ENCODE measurements at places on chromosomes 6 and 20.

GRCh38 chr6:26541579-26541978, 3.4 kb downstream of the HMGN4 start:
- DNase-seq, result no peak

DNA sequence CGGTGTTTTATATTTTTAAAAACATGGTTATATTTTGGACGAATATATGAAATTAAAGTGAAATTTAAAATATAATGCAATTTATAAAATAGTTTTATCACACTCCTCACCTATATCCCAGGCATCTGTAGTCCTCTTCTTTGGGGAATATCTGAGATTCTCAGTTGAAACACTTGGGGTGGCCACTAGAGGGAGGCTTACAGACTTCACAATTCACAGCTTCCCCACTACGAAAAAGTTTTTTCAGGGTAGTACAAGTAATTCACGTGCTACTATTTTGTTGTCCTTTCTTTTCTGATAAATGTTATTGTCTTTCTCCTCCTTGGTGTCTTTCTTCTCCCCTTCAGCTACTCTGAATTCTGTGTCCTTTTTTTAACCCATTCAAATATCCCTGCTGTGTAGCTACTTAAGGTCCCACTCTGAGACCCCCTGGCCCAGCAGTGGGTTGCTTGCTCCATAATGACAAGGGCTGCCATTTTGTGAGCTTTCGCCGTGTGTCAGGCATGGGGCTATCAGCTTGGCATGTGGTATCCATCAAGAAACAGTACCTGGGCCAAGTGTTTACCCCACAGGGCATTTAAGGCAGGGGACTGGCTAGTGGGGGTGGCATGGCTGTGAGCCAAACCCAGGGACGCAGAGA, 43.6 kb upstream of the PHACTR3 start:
- DNase-seq, result no peak

DNA sequence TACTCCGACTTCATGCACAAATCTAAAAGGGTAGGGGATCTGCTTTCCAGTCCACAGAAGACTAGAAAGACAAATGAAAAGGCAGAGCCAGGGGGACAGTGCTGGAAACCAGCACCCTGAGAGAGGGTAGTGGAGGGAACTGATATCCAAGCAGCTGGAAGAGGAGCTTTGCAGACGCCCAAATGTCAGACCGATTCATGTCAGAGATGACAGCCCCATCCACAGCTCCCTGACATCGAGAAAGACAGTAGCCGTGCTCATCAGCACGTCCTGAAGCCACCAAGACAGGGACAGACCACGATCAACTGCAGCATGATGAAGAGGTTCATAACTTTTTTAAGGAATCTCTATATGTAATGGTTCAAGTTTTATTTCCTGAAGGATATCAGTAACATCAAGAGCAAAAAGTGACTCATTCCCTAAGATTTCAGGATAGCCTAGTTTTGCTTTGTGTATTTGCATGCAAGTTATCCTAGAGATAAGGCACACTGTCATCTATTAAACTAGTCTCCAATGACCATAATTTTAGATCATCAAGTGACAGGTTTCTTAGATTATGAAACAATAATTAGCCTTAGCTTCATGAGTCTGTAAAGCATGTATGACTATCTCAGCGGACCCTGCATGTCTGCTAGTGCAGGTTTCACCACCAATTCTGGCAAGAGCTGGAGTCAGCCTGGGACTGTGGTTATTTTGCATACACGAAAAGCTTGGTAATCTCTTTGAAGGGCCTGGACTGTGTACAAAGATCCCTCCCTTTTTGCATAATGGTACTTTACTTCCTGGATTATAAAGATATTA, 43.0 kb downstream of the PRDM1 start:
- DNase-seq, result peak; percentile 79

DNA sequence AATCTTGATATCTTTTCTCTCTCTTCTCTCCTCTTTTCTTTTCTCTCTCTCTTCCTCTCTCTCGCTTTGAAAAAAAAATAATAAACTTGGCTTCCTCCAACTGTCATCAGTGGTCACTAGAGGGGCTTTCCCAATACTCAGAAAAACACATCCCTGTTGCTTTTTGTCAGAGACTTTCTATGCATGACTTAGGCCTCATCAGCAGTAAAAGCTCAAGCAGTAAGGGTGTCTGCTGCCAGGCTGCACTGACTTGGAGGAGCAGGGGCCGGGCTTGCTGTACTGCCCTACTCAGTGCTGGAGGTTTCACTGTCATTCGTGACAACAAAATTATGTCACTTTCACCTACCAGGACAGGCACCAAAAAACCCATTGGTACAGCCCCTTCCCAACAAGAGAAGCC, 272.0 kb downstream of the ADGB start:
- DNase-seq, result no peak

GRCh38 chr6:37819802-37820717, 533 bp downstream of the ZFAND3 start:
- peak; percentile 31 for DNase-seq

DNA sequence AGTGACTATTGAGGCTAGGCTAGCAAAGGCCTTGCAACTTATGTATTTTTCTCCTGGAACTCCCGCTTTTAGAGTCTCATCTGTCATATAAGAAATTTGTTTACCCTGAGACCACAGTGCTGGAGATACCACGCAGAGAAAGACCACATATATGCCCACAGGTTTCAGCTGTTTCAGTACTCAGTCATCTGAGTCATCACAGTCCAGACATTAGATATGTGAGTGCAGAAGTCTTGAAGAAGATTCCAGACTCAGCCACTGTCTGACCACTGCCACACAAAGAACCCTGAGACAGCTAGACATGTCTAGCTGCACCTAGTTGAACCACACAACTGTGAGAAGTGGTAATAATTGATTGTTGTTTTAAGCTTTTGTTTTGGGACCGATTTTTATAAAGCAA, 648.3 kb downstream of the EPM2A start:
- no peak for DNase-seq

GRCh38 chr6:34917626-34918285, 28.7 kb downstream of the ANKS1A start:
- DNase-seq, result no peak

DNA sequence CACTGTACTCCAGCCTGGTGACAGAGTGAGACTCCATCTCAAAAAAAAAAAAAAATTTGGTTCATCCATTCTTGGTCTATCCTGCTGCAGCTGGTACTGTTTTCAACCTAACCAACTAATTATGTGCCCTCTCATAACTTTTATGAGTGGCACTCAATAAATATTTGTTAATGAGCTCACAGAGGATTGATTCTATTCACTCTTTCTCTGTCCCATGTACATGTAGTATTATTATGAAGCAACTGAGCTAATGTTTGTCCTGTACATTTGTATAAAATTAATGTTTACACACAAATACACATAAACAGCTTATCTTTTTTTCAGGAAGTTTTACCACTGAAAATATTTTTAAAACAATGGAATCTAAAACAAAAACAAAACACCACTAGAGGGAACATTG, 10.1 kb downstream of the RIPOR2 start:
- no peak for DNase-seq

DNA sequence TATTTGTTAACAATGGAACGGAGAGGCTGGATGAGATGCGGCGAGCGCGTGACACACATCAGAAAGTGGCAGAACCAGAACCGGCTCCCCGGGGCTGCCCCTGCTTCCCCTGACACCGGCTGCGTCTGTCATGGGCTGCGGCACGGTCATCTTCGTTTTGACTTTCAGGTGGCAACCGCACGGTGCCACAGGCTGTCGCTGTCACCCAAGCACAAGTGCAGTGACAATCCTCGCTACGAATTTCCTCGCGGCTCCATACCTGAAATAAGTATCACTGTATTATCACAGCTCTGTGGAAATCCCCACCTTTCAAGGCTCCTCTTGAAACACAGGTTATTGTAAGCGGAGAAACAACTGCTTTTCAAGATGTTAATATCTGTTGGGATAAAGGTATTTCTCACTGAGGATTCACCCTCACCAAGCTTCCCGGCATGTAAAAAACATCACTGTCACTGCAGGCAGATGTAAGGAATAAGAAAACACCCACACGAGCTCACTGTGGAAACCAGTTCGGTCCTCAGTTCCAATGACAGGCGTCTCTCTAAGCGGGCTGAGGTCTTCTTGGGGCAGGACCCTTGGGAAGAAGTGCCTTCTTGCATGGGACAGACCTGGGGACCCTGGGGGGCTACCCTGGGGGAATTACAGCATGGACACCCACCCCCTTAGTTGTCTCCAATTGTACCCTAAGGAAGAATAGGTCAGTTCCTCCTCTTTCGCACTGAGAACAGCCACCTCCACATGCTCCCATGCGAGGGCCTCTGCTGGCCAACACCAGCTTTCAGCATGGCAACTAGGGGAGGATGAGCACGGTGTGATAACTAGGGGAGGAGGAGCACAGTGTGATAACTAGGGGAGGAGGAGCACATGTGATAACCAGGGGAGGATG, 86.3 kb downstream of the DACT2 start:
- DNase-seq, result no peak

- DNase-seq, result no peak
Observed at GRCh38 chr20:20683481-20684321, 28.7 kb downstream of the RALGAPA2 start.
